ENCODE measurements at places on chromosomes 3 and 15.

DNA sequence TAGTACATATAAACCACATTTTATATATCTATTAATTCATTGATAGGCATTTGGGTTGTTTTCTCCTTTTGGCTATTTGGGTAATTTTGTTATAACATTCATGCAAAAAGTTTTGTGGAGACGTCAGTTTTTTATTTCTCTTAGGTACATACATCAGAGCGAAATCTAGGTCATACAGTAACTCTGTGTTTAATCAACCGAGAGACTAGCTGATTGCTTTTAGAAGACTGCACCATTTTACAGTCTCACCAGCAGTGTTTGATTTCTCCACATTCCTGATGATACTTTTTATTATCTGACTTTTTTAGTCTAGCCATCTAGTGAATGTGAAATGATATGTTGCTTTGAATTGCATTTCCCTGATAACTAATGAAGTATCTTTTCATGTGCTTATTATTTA, 1019.3 kb downstream of the NSUN3 start:
- DNase-seq = no peak

- no peak for DNase-seq
Measured at GRCh38 chr15:100114571-100114970, 227.2 kb downstream of the ADAMTS17 start.

GRCh38 chr3:48945891-48946549, 27.4 kb downstream of the ARIH2 start:
- DNase-seq = no peak

- DNase-seq = no peak
Measured at GRCh38 chr3:183688874-183689273, 8.7 kb upstream of the YEATS2 start.

- no peak for DNase-seq
Measured at GRCh38 chr3:189588070-189588469, 43.1 kb upstream of the TP63 start.

DNA sequence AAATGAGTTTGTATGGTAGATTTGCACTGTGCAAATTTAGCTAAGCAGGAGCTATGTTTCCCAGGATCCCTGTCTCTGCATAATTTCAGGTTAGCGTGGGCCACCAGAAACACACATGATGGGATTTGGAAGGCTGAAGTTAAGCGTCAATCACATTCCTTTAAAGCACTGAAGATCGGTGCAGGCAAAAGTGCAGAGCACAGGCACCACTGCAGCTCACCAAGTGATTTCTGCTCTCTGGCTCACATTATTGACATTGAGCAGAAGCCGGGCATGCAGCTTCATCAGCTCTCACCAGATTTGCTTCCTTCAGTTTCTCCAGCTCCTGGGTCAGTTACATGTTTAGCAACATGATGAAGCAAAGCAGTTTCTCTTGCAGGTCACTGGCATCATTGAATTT, 256.4 kb upstream of the TGFBR2 start:
- DNase-seq = no peak

- DNase-seq = no peak
Measured at GRCh38 chr15:99590913-99591646, 25.3 kb downstream of the MEF2A start.

GRCh38 chr15:74482661-74483060, 21.7 kb upstream of the UBL7 start:
- DNase-seq = no peak

- DNase-seq = no peak
Measured at GRCh38 chr15:60471314-60471713, 7.6 kb downstream of the ICE2 start.

DNA sequence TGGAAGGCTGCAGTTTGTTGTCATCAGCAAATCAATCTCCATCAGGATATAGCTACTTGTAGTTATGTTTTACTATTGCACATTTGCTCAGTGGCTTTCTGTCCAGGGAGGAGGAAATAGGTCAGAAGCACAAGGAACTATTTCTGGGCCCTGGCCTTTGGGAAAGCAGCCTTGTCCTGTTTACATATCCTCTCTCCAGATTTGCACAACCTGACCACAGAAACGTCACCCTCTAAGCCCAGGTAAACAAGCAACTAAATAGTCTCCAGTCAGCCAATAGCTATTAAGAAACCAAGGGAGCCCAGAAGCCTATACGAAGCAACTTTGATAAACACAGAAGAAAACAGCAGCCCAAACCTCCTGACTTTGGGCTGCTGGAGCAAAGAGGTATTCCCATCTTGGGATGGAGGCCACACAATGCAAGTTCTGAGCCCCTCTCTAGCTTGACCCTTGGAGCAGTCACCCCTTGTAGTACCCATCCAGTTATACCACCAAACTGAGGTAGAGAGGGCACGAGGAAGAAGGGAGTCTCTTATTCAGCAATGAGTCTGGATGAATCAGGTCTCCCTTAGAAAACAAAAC, 2.3 kb upstream of the FEM1B start:
- DNase-seq = no peak

- no peak for DNase-seq
Measured at GRCh38 chr3:20646425-20646824, 460.4 kb upstream of the SGO1 start.

- no peak for DNase-seq
Measured at GRCh38 chr3:13535905-13536304, 13.0 kb upstream of the FBLN2 start.

GRCh38 chr3:17632401-17633100, 109.9 kb downstream of the TBC1D5 start:
- DNase-seq = no peak

- no peak for DNase-seq
Measured at GRCh38 chr3:13671482-13672233, 122.7 kb downstream of the FBLN2 start.

GRCh38 chr3:74027121-74027520, 402.4 kb upstream of the PDZRN3 start:
- DNase-seq = no peak

- no peak for DNase-seq
Measured at GRCh38 chr15:53256457-53256856, 466.3 kb upstream of the ONECUT1 start.

DNA sequence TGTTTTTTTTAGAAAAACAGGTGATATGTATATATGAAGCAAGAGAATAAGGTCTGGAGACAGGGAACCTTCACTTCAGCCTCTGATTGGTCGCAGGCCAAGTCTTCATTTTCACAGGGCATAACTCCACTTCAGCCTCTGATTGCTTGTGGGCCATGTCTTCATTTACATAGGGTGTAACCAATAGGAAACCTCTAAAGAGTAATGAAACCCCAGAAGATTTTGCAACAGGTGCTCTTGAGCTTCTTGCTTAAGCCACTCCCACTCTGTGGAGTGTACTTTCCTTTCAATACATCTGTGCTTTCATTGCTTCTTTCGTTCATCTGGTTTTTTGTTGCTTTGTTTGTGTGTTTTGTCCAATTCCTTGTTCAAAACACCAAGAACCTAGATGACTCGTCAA, 22.6 kb upstream of the SCG3 start:
- no peak for DNase-seq

DNA sequence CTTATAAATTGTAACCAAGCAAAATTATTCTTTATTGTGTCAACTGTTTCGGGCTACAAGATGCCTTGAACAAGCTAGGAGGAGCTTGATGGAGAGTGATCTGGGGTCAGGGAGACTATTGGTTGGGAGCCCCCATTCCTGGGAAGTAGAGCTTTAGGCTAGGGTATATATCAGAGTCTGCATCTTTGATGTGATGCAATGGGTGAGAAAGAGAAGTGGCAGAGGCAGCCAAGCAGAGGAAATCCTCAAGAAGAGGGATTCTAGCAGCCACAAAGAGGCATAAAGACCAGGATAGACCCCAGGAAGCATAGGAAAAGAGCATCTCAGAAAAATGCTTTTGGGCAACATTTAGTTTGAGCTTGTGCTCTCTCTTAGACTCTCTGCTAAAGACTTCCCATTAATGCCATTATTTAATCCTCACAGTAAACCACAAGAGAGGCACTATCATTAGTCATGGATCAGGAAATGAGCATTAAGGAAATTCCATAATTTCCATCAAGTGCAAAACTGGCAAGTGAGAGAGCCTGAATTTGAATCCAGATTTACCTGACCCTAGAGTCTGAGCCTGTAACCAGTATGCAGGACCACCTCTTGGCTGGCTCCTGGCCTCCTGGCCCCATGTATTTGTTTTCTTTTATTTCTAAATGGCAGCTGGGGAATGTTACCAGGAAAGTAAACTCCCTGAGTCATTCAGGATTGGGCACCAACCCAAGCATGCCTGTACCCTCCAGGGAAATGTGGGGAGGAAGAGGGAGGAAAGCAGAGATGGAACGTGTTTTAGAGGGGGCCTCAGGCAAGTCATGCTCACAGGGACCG, 118.7 kb downstream of the RPL22L1 start:
- no peak for DNase-seq

- no peak for DNase-seq
Measured at GRCh38 chr3:180987344-180987743, 2.2 kb downstream of the DNAJC19 start.

- peak; percentile 81 for DNase-seq
Measured at GRCh38 chr3:133927540-133928066, 31.9 kb upstream of the RAB6B start.

GRCh38 chr15:96330064-96330449, 443 bp upstream of the NR2F2 start:
- no peak for DNase-seq

DNA sequence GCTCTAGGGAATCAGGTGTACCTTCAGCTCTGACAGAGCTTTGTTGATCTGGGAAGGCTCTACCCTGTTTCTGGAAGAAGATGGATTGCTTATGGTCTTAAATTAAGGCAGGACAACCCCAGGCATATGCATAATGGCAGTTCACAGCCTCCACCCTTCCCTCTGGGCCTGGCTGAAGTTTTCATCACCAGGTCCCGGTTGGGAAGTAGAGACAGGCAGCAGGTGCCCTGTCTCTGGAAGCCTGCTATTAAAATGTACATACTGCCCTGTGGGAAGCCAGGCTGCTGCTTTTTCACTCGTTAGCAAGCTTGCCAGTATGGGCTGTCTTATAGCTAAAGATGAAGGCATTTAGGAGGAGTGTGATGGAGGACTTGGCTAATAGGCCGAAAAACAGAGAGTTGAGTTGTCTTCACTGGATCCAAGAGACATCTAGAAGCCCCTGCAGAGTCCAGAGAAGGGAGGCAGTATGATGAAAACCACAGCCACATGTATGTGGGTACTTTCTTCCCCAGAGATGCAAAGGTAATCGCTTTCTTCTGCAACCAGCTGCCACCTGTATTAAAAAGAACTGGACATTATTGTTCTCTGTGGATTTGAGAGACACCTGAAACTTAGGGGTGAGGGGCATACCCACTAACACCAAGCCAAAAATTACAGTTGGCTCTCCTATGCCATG, 34.4 kb downstream of the ABHD2 start:
- no peak for DNase-seq

DNA sequence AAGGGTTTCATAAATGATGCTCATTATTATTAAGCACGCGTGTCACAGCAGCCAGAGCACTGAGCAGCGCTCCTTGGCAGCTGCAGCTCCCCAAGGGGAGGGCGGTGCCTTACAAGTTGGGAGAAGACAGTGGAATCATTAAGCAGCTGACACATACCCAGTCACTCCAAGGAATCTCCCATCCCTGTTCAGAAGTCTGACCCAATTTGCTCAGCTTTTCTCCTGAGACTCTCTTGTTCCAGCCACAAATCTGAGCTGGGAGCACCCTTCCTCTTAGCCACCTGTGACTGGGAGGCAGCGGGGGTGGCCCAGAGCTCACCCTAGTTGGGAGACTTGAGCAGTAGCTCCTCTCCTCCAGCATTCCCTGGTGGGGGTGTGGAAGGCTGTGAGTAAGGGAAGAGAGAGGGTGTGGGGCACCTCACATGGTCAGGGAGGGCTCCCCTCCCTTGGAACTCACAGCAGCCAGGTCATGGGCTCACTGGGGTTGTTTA, 64.3 kb downstream of the DUT start:
- no peak for DNase-seq

GRCh38 chr15:80445300-80446041, 41.3 kb downstream of the ARNT2 start:
- DNase-seq = no peak

Data from activated naive CD4-positive, alpha-beta T cell treated with anti-CD3 and anti-CD28 coated beads, Interleukin-2, amount 50 U/mL, for 72 hours (primary cell).